ENCODE measurements at places on chromosomes 5 and 9. TPM values are rescaled to one million over a fixed set of nuclear protein-coding genes. Genes with fewer than 3 reads are reported as not detected.

GRCh38 chr9:14706530-14707140 lies 13.4 kb upstream of the ZDHHC21 start:
- no peak for DNase-seq

- DNase-seq: no peak
Measured at GRCh38 chr5:178432421-178433272, 157.5 kb downstream of the COL23A1 start.

DNA sequence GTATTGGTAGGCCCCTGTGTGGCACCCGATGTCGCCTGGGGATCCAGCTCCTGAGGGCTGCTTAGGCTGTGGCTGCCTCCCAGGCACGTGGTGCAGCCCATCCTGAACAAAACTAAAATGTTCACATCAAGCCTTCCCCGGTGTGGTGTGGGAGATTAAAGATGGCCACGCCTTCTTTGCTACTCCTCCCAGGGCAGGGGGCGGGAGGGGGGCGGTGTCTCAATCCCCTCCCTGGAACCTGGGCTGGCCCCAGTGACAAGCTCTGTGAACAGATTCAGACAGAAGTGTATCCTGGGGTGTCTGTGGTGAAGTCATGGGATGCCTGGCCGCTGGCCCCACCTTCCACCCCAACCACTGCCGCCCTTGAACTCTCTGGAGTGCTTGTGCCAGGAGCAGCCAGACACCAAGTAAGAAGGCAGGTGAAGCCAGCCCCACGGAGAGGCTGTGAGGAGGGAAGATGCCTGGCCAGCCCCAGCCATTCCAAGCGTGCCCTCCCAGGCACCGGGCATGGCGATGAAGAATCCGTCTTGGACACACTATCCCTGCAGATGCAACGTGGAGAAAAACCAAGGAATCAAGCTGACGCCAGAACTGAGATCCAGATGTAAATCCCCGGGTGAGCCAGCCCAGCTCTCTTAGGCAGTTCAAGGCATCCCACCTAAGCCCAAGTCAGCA lies 75.8 kb downstream of the AK8 start:
- DNase-seq: no peak

GRCh38 chr5:69000216-69000919 lies 93.4 kb upstream of the SLC30A5 start:
- DNase-seq: no peak

Gene TMEM252
- not detected for total RNA-seq

Gene ADAMTS16
- total RNA-seq: not detected

All from foreskin keratinocyte (primary cell).